ENCODE measurements at places on chromosomes 16 and 17. TPM values are rescaled to one million over a fixed set of nuclear protein-coding genes. Genes with fewer than 3 reads are reported as not detected.

- no peak for DNase-seq
Observed at GRCh38 chr17:35345445-35345925, 27.9 kb downstream of the SLFN11 start.

DNA sequence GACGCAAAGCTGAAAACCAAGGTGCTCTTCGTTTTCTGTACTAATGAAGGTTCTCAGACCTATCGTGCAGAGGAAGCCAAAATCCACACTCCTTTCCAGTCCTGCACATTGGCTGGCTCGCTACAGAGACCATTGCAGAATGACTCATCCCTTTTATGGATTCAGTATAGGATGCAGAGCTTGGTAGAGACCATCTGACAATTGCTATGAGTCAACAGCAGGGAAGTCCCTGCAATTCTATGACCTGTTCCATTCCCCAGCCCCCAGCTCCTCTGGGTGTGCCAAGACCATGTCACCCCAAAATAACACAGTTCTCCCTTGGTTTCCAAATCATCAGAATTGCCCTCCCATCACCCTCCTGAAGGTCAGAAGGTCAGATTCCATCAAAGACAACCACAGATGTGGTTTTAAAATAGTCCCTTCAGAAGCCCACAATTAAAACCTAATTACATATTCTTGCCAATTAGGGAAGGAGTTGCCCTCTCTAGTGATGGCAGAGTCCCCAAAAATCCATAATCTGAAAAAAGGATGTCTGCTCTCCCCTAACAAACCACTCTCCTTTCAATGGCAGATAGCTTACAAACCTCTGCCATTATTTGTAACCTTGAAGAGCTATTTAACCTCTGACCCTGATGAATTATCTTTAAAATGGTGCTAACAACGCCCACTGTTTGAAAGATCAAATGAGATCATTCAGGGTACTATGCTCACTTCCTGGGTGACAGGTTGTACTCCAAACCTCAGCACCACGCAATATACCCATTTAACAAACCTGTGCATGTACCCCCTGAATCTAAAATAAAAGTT is 108.2 kb upstream of the RBBP6 start:
- DNase-seq: no peak

Gene CCDC154
- total RNA-seq: 0.48 TPM

DNA sequence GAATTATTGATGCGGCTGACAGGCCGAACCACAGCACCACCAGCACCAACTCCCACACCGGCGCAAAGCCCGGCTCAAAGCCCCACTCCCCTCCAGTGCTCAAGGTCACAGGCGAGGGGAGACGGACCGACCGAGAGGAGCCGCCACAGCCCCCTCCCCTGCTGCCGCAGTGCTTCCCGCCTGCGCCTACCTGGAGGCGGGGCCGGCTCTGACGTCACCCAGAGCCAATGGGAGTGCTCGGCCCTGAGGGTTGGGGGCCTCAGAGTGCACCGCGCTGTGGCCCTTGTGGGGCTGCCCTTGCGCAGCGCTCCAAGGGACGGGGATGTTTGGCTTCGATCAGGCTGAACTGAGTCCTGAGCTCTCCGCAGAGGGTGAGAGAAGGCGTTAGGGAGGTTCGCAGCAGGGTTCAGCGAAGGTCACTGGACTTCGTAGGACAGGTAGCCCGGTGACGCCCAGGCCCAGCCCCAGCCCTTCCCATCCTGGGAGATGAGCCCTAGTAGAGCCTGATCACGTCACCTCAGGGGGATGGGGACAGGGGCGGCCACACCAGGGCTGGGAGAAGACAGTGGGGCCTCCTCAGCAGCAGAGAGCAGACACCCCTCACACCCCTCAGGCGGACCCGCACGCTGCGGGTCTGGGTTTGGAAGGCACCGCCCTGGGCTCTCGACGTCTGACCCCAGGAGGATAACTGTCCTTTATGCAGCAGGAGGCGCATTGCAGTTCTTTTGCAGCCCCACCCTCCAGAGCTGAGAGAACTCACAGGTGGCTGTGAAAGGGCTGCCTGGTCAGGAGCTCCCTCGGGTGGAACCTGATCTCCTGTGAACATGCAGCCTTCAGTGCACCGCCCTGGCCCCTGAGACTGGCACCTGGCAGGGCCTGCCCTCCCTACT is 1.5 kb downstream of the NDRG4 start:
- DNase-seq: peak; percentile 55

GRCh38 chr17:79500745-79501618 is 109.9 kb downstream of the RBFOX3 start:
- no peak for DNase-seq
